ENCODE measurements at places on chromosomes 6 and 20. TPM values are rescaled to one million over a fixed set of nuclear protein-coding genes. Genes with fewer than 3 reads are reported as not detected.

WFDC2 gene
- not detected for total RNA-seq

MDFI gene
- total RNA-seq, result 3.3 TPM

LAMA4 gene
- total RNA-seq, result 494 TPM

CST5 gene
- not detected for total RNA-seq

KLC4 gene
- 22.5 TPM for total RNA-seq

ZSCAN23 gene
- total RNA-seq, result 5.1 TPM

COL9A3 gene
- 0.17 TPM for total RNA-seq

GRCh38 chr6:139779988-139780774, 405.7 kb upstream of the CITED2 start:
- H3K4me1 ChIP-seq, result peaks cover 2% of the 10 kb centered on the region
- H3K27ac ChIP-seq, result no peak overlapping the region
- H3K36me3 ChIP-seq, result no peaks in the 10 kb centered on the region
- DNase-seq, result no peak
- no peaks in the 10 kb centered on the region for H3K27me3 ChIP-seq

GRCh38 chr6:43865932-43866645, 96.1 kb downstream of the VEGFA start:
- DNase-seq, result no peak
- H3K4me1 ChIP-seq, result no peaks in the 10 kb centered on the region
- H3K36me3 ChIP-seq, result no peaks in the 10 kb centered on the region
- peaks cover 18% of the 10 kb centered on the region for H3K27me3 ChIP-seq
- no peak overlapping the region for H3K4me3 ChIP-seq

DNA sequence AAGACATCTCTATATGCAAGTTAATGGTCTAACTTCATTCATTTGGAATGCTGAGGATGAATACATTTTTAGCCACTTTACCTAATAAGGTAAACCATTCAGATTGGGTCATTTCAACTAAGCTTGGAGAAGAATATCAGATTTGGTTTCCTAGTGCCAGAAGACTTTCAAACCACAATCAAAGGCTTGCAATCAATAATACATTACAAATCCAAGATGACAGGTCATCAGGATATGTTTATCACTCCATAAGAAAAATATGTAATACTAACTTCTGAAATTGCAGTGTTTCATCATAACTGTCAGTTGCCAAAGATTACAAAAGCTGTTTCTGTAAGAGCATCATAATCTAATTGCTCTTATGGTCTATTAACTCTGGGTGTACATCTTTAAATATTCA, 654.0 kb downstream of the COL12A1 start:
- DNase-seq, result peak; percentile 79
- H3K27ac ChIP-seq, result no peak overlapping the region
- H3K4me3 ChIP-seq, result no peak overlapping the region
- H3K36me3 ChIP-seq, result no peaks in the 10 kb centered on the region
- no peaks in the 10 kb centered on the region for H3K27me3 ChIP-seq

- H3K4me1 ChIP-seq, result no peaks in the 10 kb centered on the region
- H3K4me3 ChIP-seq, result no peak overlapping the region
- H3K36me3 ChIP-seq, result no peaks in the 10 kb centered on the region
- peaks cover 35% of the 10 kb centered on the region for H3K27me3 ChIP-seq
- H3K27ac ChIP-seq, result no peak overlapping the region
- DNase-seq, result no peak
Measured at GRCh38 chr20:62551407-62552323, 75.9 kb upstream of the GATA5 start.

DNA sequence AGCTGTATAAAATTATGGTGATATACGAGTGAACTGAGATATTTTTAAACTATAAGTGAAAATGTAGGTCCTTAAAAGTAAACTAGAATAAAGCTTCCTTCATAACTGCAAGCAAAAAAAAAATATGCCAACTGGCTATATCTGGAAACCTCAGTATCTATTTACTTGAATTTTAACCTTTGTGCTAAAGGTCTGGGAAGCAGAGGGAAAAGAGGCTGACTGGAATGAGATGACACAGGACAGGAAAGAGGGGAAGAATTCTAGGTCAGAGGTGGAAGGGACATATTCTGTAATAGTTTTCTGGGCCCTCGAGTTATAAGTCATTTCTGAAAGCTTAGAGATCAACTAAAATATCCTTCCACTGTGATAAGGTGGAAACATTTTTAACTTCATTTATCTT, 46.8 kb downstream of the AIG1 start:
- no peak overlapping the region for H3K4me3 ChIP-seq
- H3K4me1 ChIP-seq, result no peaks in the 10 kb centered on the region
- no peaks in the 10 kb centered on the region for H3K36me3 ChIP-seq
- no peak for DNase-seq
- H3K27ac ChIP-seq, result no peak overlapping the region
- H3K27me3 ChIP-seq, result no peaks in the 10 kb centered on the region

GRCh38 chr6:130161683-130162404, 60.9 kb downstream of the SAMD3 start:
- H3K4me1 ChIP-seq, result no peaks in the 10 kb centered on the region
- H3K27me3 ChIP-seq, result no peaks in the 10 kb centered on the region
- no peak overlapping the region for H3K4me3 ChIP-seq
- peak overlapping the region; percentile 34 for H3K27ac ChIP-seq

GRCh38 chr20:62203378-62204030, 16.6 kb downstream of the HRH3 start:
- no peak overlapping the region for H3K4me3 ChIP-seq
- no peak for DNase-seq
- H3K36me3 ChIP-seq, result peaks cover 16% of the 10 kb centered on the region
- no peaks in the 10 kb centered on the region for H3K4me1 ChIP-seq
- H3K27me3 ChIP-seq, result no peaks in the 10 kb centered on the region

DNA sequence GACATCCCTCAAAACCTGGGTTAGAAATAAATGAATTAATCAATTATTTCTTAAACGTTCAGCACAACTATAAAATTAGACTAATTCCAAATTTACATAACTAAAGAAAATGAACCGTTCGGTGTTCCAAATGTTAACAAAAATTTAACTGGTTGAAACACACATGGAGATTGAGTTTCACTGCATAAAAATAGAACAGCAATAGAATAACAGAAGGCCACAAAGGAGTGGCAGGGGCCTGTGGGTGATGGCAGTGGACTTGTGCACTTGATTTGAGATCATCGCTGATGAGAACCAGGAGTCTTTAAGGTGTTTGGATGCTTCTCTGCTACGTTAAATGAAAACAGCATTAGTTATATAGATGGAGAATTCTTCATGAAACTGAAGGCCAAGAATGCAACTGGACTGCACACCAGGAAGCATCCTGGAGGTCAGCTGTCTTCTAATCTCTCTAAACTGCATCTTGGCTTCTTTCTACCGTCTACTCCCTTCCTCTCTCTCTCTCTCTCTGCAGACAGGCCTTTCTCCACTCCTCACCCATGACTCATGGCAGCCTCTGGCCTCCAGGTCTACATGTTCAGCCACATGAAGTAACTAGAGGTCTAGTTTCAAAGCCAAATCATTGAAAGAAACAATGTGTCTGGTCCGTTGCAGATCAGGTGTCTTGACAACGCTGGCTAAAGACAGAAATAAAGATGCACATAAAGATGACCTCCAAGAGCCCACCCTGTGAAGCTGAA, 111.3 kb downstream of the SIM1 start:
- no peak overlapping the region for H3K27ac ChIP-seq
- no peak for DNase-seq
- H3K27me3 ChIP-seq, result no peaks in the 10 kb centered on the region
- no peaks in the 10 kb centered on the region for H3K36me3 ChIP-seq
- H3K4me1 ChIP-seq, result no peaks in the 10 kb centered on the region
- no peak overlapping the region for H3K4me3 ChIP-seq

Data from fibroblast of lung (primary cell).